ENCODE measurements at places on chromosomes 11 and 22. TPM values are rescaled to one million over a fixed set of nuclear protein-coding genes. Genes with fewer than 3 reads are reported as not detected.

Gene ARHGAP20
- total RNA-seq = not detected

Gene C11orf65
- 0.43 TPM for total RNA-seq

Gene CEND1
- total RNA-seq = 2.2 TPM

Gene RPLP2
- total RNA-seq = 2,217 TPM

Gene FAM181B
- not detected for total RNA-seq

Gene DERL3
- 10.3 TPM for total RNA-seq

Gene GLYATL1
- not detected for total RNA-seq

Gene ANKK1
- 0.11 TPM for total RNA-seq

Gene DEUP1
- total RNA-seq = not detected

Gene CARD18
- not detected for total RNA-seq

Gene ELF5
- not detected for total RNA-seq

Gene NOX4
- total RNA-seq = not detected

Gene DEPDC5
- 33.2 TPM for total RNA-seq

Gene SEPTIN3
- 8.5 TPM for total RNA-seq

Gene B4GAT1
- 10.5 TPM for total RNA-seq

Data from activated T-helper 2 cell treated with anti-CD3 and anti-CD28 coated beads, Interferon-gamma antibody, Interleukin-2, Interleukin-4, amounts not matched to agents 10 μg/mL and 5 μg/mL and 100 μg/mL, durations not matched to agents 14 hours and 24 hours and 36 hours (primary cell).